ENCODE measurements at places on chromosomes 1 and 21.

- no peak for DNase-seq
Measured at GRCh38 chr1:115156826-115157468, 67.6 kb upstream of the TSPAN2 start.

- DNase-seq: no peak
Measured at GRCh38 chr1:228913626-228914414, 178.5 kb downstream of the RHOU start.

- DNase-seq: no peak
Measured at GRCh38 chr1:4317207-4317606, 337.2 kb upstream of the AJAP1 start.

DNA sequence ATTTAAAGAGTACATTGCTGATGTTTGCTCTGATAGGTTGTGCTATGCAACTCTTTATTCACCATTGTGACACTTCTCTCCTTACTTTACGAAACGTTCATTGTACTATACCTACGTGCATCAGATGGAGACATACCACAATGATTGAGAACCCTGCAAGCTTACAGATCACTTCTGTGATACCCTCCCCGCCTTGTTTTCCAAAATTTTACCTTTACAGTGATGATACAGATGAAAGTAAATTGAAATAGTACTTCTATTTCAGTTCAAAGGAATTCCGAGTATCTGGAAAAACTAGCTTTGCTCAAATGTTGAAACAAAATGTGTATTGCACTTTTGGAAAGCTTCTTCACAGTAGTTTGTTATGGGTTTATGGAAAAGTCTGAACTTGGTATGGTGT lies 3.3 kb downstream of the OR14K1 start:
- no peak for DNase-seq

DNA sequence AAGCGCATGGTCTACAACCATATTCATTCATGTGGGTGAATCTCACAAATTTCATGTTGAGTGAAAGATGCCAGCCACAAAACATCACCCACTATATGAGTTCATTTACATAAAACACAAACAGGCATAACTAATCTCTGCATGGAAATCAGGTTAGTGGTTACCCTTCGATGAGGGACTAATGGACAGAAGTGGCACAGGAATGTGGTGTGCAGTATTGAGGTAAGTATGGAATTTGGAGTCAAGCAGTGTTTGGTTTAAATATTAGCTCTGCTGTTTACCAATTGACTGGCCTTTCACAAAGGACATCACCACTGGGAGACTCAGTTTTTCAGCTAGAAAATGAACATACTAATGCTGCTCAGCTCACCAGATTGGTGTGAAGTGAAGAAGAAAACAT lies 24.2 kb downstream of the CCDC185 start:
- DNase-seq: peak; percentile 28

GRCh38 chr1:2175681-2176454 lies 18.7 kb downstream of the FAAP20 start:
- no peak for DNase-seq

All from M059J (cell line).